ENCODE measurements at places on chromosomes 13 and 19. TPM values are rescaled to one million over a fixed set of nuclear protein-coding genes. Genes with fewer than 3 reads are reported as not detected.

DNA sequence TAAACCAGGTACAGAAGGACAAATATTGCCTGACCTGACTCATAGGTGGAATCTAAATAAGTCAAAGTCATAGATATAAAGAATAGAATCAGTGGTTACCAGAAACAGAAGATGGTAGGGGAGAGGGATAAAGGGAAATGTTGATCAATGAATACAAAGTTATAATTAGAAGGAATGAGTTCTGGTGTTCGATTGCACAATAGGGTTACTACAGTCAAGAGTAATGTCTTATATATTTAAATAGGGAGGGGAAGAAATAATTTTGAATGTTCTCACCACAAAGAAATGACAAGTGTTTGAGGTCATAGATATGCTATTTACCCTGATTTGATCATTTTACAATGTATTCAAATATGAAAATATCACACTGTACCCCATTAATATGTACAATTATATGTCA, 1541.2 kb downstream of the SLITRK1 start:
- no peak overlapping the region for H3K4me3 ChIP-seq
- no peak for DNase-seq
- no peaks in the 10 kb centered on the region for H3K27me3 ChIP-seq
- no peaks in the 10 kb centered on the region for H3K4me1 ChIP-seq
- no peak overlapping the region for H3K27ac ChIP-seq
- H3K36me3 ChIP-seq, result no peaks in the 10 kb centered on the region

DNA sequence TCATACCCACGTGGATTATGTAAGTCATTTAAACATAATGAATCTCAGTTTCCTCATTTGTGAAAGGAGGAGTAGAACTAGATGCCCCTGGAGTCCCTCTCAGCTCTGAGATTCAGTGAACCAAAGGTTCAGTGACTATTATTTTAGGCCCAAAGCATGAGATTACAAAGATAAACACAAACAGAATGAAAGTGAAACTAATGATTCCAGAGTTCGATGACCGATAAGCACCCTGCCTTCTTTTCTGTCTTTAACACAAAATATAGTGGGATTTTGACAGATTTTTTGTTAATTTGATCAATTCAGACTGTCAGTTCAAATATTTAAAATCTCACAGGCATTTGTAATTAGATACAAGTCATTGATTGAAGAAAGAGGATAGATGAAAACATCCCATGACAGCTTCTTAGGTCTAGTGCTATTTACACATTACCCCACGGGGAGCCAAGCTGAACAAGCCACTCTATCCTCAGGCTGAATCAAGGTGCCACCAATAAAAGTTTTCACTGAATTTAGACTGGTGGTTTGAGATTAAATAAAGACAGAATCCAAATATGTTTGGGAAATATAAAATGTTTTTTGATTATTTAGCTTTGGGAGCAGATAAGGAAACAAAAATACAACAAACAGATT, 64.6 kb upstream of the RAP2A start:
- DNase-seq, result no peak
- no peaks in the 10 kb centered on the region for H3K36me3 ChIP-seq
- H3K4me3 ChIP-seq, result peak overlapping the region; percentile 13

TMC4 gene
- 186 TPM for total RNA-seq

TICAM1 gene
- 19.1 TPM for total RNA-seq

SHC2 gene
- total RNA-seq, result 30.3 TPM

DNA sequence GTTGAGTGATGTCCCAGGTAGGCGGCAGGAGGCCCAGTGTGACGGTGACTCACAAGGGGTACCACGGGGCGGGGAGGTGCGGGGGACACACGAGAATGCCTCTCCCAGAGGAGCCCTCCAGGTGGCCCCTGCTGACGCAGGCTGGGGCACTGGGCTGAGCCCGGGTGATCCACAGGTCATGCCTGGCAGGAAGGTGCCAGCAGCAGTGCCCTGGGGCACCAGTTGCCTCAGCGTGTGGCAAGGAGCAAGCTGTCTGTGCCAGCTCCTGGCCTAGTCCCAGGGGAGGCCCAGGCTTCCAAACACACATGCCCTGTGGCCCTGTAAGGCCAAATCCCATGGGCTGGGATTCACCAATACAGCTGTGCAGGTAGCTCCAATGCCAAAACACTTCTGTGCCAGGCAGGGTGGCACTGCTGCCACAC, 28.0 kb downstream of the AKT2 start:
- no peak overlapping the region for H3K4me3 ChIP-seq
- H3K27me3 ChIP-seq, result no peaks in the 10 kb centered on the region
- H3K27ac ChIP-seq, result no peak overlapping the region
- no peak for DNase-seq
- H3K36me3 ChIP-seq, result no peaks in the 10 kb centered on the region

GRCh38 chr19:1811472-1811894, 593 bp downstream of the ATP8B3 start:
- no peak overlapping the region for H3K4me3 ChIP-seq
- peaks cover 11% of the 10 kb centered on the region for H3K4me1 ChIP-seq
- H3K27ac ChIP-seq, result peak overlapping the region; percentile 86
- no peaks in the 10 kb centered on the region for H3K27me3 ChIP-seq
- DNase-seq, result peak; percentile 82

- H3K27ac ChIP-seq, result no peak overlapping the region
- DNase-seq, result no peak
- H3K36me3 ChIP-seq, result no peaks in the 10 kb centered on the region
- H3K4me3 ChIP-seq, result no peak overlapping the region
- no peaks in the 10 kb centered on the region for H3K27me3 ChIP-seq
These were observed 83.0 kb downstream of the FLT1 start for GRCh38 chr13:28411831-28412353.

NTN5 gene
- total RNA-seq, result 0.41 TPM

- no peaks in the 10 kb centered on the region for H3K4me1 ChIP-seq
- H3K27me3 ChIP-seq, result no peaks in the 10 kb centered on the region
- H3K27ac ChIP-seq, result no peak overlapping the region
- H3K4me3 ChIP-seq, result no peak overlapping the region
These were observed 75.3 kb upstream of the RXFP2 start for GRCh38 chr13:31663880-31664585.

DNA sequence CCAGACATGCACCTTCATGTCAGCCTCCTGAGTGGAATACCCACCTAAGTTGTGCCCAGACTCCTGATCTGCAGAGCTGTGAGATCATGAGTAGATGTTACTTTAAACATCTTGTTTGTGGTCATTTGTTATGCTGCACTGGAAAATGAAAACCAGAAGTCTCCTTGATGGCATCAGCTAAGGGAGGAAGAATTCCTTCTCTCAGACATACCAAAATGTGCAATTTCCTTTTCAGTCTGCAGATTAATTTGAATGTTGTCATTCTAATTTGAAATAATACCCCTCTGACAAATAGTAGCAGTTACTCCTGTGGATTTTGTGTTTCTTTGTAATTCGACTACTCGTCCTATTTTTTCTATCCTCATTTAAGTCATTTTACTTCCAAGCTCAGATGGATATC, 59.3 kb downstream of the ITGBL1 start:
- H3K27ac ChIP-seq, result no peak overlapping the region
- H3K36me3 ChIP-seq, result no peaks in the 10 kb centered on the region
- H3K27me3 ChIP-seq, result no peaks in the 10 kb centered on the region
- no peak for DNase-seq

- H3K4me1 ChIP-seq, result peaks cover 48% of the 10 kb centered on the region
- H3K4me3 ChIP-seq, result peak overlapping the region; percentile 99
- DNase-seq, result peak; percentile 32
- H3K36me3 ChIP-seq, result no peaks in the 10 kb centered on the region
These were observed 571 bp downstream of the SAFB2 start for GRCh38 chr19:5621945-5622464.

- no peak overlapping the region for H3K27ac ChIP-seq
- peak; percentile 26 for DNase-seq
- no peaks in the 10 kb centered on the region for H3K27me3 ChIP-seq
- H3K4me3 ChIP-seq, result no peak overlapping the region
- H3K4me1 ChIP-seq, result no peaks in the 10 kb centered on the region
These were observed 19.9 kb downstream of the ZSWIM9 start for GRCh38 chr19:48190288-48190884.

GRCh38 chr13:28449826-28450773, 44.8 kb downstream of the FLT1 start:
- H3K4me3 ChIP-seq, result no peak overlapping the region
- no peaks in the 10 kb centered on the region for H3K4me1 ChIP-seq
- H3K27me3 ChIP-seq, result peaks cover 16% of the 10 kb centered on the region
- DNase-seq, result no peak

COL4A2 gene
- total RNA-seq, result 75.1 TPM

- peak; percentile 93 for DNase-seq
- no peaks in the 10 kb centered on the region for H3K36me3 ChIP-seq
- H3K27ac ChIP-seq, result peak within 1 kb of the TSS; percentile 98
- peaks cover 59% of the 10 kb centered on the region for H3K27me3 ChIP-seq
These were observed at the start of gene MYH14 for GRCh38 chr19:50203281-50204080. MYH14 (plus strand) TSS chr19:50203622; CDS start chr19:50210366, 6,744 bp downstream.

DNA sequence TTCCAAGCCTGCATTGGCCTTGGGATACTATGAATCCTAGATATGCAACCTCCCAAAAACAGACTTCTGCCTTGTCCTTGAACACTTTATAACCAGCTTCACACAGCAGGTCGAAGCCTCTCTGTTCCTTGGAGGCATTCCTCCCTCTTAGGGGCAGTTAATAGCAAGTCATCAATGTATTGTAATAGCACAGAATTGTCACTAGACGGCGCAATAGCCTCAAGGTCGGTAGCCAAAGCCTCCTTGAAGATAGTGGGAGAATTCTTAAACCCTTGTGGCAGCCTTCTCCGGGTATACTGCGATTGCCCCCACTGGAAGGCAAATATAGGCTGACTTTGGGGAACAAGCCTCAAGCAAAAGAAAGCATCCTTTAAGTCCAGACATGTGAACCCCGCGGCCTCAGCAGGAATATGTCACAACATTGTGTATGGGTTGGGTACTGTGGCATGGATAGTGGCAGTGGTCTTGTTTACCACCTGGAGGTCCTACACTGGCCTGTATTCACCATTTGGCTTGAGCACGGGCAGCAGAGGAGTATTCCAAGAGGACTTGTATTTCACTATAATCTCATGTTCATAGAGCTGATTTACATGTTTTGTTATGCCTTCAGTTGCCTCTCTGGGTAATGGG, 61.1 kb downstream of the ZNF431 start:
- H3K27ac ChIP-seq, result no peak overlapping the region
- no peak overlapping the region for H3K4me3 ChIP-seq
- no peak for DNase-seq
- no peaks in the 10 kb centered on the region for H3K36me3 ChIP-seq
- no peaks in the 10 kb centered on the region for H3K27me3 ChIP-seq
- H3K4me1 ChIP-seq, result no peaks in the 10 kb centered on the region

DNA sequence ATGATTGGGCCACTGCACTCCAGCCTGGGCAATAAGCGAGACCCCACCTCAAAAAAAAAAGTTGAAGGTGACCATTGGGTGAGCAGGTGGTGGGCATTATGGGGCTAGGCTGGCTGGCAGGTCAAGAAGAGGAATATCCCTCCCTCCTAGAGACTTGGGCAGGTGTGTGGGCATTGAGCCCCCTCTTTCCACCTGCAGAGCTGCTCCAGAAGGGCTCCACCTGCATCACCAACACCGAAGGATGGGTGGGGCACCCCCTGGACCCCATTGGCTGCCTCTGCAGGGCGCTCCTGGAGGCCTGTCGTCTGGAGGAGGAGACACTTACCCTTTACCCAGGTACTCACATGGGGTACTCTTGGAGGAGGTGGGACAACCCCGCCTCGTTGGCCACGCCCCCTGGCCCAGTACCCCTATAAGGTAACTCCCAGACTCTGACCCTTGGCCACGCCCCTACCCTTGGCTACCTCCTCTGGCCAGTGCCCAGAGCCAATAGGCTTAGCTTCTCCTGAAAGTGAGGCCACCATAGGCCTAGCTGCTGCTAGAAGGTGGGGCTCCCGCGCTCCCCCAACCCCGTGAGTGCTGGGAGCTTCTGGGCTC, 21.9 kb downstream of the ZSWIM4 start:
- peaks cover 3% of the 10 kb centered on the region for H3K36me3 ChIP-seq
- peak overlapping the region; percentile 86 for H3K27ac ChIP-seq
- peak overlapping the region; percentile 39 for H3K4me3 ChIP-seq
- no peaks in the 10 kb centered on the region for H3K27me3 ChIP-seq
- no peaks in the 10 kb centered on the region for H3K4me1 ChIP-seq

PSG7 gene
- not detected for total RNA-seq

- no peak overlapping the region for H3K27ac ChIP-seq
- H3K4me3 ChIP-seq, result no peak overlapping the region
- DNase-seq, result no peak
- no peaks in the 10 kb centered on the region for H3K36me3 ChIP-seq
- H3K27me3 ChIP-seq, result no peaks in the 10 kb centered on the region
- H3K4me1 ChIP-seq, result no peaks in the 10 kb centered on the region
These were observed 709.4 kb downstream of the PCDH9 start for GRCh38 chr13:66520511-66521355.
